ENCODE measurements at places on chromosomes 3 and 15.

GRCh38 chr3:44334326-44334725 is 4.2 kb upstream of the TCAIM start:
- DNase-seq: no peak

GRCh38 chr15:84781495-84781894 is 33.1 kb downstream of the ZNF592 start:
- no peak for DNase-seq

GRCh38 chr15:63243776-63244175 is 33.6 kb upstream of the APH1B start:
- no peak for DNase-seq

GRCh38 chr3:139548801-139549200 is 9.3 kb upstream of the RBP1 start:
- no peak for DNase-seq

- DNase-seq: no peak
Measured at GRCh38 chr15:76169911-76170800, 110.4 kb downstream of the TMEM266 start.

GRCh38 chr3:55721716-55722484 is 234.8 kb upstream of the WNT5A start:
- no peak for DNase-seq

DNA sequence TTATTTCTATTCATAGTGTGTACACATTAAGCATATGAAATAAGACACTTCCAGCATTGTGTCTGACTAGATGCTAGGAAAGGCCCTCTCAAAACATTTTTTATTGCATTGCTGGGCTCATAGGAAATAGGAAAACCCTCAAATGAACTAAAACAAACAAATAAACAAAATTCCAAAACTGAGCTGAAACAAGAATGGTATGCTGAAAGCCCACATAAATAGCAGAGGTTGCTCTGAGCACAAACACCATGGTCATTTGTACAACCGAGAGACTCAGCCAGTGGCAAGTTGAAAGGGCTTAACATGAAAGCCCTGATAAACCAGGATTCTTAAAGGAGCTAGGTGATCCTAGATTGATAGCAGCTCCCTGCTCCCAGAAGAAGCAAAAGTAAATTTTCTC is 310.0 kb upstream of the WNT5A start:
- no peak for DNase-seq

DNA sequence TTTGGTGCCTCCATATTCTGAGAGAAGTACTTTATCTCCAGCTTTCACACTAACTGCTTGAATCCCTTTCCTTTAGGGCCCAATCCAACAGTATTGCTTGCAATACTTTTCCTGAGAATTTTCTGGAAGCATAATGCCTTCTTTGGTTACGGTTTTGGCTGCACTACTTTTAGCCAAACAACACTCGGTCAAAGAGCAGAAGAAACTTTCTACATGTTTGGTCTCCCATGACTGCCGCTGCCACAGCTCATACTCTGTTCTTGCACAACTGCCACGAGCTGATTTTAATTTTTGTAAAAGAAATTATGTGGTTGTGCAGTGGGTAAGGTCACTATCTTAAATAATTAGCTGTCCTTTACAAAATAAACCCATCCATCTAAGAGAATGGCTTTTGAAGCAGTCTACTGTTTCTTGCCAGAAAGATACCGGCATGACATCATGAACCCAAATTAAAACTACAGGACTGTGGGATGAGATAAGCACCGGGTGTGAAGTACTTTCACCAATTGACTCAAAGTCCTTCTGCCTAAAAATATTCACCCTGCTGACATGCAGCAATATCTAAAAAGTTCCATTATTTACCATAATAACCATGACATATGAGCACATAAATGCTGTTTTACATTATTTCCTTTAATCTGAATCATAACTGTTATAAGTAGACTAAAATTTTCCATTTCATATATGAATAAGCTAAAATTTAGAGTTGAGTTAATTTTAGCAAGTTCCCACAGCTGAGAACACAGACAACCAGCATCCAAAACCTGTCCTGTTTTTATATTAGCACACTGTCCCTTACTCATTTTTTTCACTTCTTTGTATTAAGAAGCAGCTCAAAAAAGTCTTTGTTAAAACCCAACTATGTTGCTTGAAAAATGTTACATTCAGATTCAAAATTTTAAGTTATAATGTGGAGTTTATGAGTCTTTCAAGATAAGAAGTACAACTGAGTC is 1154.3 kb downstream of the EPHA3 start:
- no peak for DNase-seq

- no peak for DNase-seq
Measured at GRCh38 chr3:145849115-145849514, 311.9 kb downstream of the PLOD2 start.
